ENCODE measurements at places on chromosomes 12 and 14.

DNA sequence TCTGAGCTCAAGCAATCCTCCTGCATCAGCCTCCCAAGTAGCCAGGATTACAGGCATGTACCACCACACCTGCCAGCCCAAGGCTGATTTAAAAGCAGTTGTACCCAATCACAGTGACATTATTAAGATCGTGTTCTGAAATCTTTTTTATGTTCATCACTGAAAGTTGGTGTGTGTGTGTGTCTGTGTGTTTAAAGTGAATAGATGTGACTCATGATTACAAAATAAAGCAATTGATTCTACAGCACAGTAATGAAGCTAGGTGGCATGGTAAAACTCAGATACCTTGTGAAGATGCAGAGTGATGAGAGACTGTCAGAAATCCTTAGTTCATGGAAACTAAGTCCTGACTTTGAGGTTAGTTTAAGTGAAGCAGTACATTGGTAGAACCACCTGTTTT, 74.2 kb upstream of the ATP2B1 start:
- DNase-seq = no peak

GRCh38 chr14:55814064-55814463, 234.1 kb downstream of the KTN1 start:
- no peak for DNase-seq

DNA sequence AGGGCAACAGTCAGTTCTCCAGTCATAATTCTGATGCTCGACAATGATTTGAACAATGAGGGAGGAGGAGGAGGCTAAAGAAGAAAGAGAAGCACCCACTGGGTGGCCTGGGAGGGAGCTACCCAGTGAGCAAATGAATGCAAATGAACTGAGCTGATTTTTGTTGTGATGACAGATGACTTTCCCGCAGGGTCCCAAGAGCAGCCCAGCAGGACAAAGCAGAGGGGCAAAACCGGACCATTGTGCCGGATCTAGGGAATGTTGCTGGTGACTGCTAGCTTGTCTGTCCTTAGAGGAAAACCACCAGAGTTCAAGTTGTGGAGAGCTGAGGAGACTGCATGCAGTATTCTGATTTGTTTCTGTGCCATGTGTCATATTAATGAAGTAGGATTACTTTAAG, 162.8 kb downstream of the MON2 start:
- no peak for DNase-seq

DNA sequence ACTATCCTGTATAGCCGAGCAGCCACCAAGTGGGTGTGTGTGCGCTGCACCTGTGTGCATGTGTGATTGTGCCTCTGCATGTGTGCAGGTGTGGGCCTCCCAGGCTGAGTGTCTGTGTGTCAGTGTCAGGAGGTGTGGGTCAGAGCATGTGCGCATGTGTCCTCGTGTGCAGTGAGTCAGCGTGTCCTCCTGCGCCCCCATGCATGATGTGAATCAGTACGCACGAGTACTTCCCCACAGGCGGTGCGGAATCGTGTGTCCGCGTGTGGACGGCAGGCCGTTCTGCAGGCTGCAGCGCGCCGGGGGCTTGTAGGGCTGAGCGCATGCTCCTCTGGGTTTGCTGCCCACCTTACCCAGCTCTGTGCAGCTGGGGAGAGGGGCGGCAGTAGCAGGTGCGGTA, 34.2 kb downstream of the DTX1 start:
- no peak for DNase-seq

Data from CD8-positive, alpha-beta memory T cell (primary cell).